HS-5 (cell line): ENCODE measurements at places on chromosomes 12 and 14.
A peak's percentile ranks its signal among the peaks of the same experiment; 100 is the strongest.

- no peak for DNase-seq
Observed at GRCh38 chr14:103055695-103056094, 1.7 kb downstream of the CDC42BPB start.

DNA sequence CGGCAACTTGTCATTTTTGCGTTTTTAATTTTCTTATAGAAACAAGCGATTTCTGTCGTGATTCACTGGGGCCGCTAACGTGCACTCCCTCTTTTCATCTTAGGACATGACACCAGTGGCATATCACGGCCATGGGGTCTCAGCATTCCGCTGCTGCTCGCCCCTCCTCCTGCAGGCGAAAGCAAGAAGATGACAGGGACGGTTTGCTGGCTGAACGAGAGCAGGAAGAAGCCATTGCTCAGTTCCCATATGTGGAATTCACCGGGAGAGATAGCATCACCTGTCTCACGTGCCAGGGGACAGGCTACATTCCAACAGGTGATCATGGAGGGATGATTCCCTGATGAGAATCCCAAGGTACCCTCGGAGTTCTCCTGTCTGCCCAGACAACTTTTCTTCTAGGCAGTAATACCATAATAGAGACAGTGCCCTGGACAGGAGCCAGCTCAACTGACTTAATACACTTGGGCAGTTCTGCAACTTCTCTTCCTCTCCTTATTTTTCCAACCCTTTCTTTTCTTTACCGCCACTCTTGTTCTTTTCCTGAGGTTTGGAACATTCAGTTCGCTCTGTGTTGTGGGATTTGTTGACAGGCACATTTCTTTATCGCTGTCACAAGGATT lies 821 bp downstream of the TMEM106C start:
- DNase-seq = no peak

- DNase-seq = no peak
Observed at GRCh38 chr12:25843976-25844375, 114.5 kb upstream of the RASSF8 start.

- DNase-seq = no peak
Observed at GRCh38 chr14:101739446-101740141, 21.9 kb upstream of the PPP2R5C start.

GRCh38 chr12:69003991-69004390 lies 71.0 kb upstream of the CPM start:
- DNase-seq = no peak

- DNase-seq = no peak
Observed at GRCh38 chr12:102869571-102869970, 47.5 kb downstream of the PAH start.

DNA sequence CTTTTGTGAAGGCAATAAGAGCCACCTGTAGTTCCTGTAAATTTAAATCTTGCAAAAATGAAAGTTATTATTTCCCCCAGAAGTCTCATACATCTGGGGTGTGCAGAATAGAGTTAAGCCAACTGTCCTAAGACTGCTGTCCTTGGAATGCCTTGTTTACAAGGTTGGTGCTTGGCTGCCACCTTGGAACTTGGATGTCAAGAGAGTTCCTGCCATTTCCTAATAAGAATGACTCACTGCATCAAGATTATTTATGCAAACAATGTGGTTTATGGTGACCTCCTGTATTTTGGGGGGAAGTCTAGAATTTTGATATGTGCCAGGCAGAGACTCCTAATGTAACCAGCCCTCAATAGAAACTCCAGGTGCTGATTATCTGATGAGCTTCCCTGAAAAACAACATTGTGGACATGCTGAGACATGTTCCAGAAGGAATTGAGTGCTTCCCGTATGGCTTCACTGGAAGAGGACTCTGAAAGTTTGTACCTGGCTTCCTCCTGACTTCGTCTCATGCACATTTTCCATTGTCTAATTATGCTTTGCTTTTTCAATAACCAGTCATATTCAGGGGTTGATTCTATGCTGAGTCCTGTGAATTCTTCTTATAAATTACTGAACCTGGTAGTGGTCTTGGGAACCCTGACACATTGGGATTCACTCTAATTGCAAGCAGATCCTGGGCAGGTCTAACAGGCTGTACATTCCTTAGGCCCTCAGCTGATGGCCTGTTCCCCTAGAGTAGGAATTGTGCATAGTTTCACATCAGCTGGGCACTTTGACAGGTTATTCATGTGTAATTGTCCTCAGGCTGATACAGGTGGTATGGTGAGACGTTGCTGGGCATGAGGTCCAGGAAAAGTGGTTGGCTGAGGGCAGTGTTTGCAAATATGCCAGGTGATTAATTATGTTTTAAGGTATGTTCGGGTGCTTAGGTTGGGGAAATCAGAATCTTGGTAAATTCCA lies 1370.7 kb upstream of the TMEM132C start:
- no peak for DNase-seq

- DNase-seq = no peak
Observed at GRCh38 chr12:119182701-119183493, 4.2 kb downstream of the HSPB8 start.

GRCh38 chr12:96237465-96238077 lies 43.4 kb downstream of the ELK3 start:
- peak; percentile 86 for DNase-seq

DNA sequence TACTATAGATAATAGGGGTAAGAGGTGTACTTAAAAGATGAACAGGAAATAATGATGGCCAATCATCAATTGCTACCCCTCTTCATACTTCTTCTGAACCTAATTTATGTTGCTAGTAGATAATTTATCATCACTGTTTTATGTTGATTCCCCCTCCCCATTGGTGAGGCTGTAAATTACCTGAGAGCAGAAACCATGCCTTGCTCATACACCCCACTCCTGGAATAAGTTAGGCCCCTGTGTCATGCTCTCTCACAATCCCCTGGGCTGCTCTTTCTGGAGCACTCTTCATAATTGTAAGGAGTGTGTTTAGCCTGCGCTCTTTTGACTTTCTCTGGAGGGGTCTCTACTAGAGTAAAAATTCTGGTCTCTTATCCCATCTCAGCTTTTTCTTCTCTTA lies 180.7 kb downstream of the PAH start:
- no peak for DNase-seq

DNA sequence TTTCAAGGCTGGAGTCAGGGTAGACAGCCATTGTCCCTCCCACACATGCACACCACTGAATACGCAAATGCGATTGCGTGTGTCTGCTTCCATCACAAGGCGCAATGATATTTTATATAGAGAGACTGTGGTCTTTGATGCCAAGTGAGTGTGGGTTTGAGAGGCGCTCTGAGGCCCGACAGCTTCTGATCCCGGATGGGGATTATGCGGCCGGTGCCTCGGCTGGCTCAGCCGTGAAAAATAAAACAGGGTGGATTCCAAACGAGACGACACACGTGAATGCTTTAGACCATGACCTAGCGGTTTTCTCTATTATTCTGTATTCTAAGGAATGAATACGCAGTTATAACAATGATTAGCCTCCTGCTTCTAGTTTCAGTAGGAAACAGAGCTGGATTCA lies 72.5 kb downstream of the TMEM132D start:
- DNase-seq = no peak

- DNase-seq = peak; percentile 95
Observed at GRCh38 chr14:101444116-101444515, 117.2 kb upstream of the DIO3 start.

GRCh38 chr12:24760162-24760561 lies 188.7 kb downstream of the BCAT1 start:
- DNase-seq = no peak

GRCh38 chr14:56759094-56759493 lies 51.2 kb downstream of the OTX2 start:
- DNase-seq = no peak

GRCh38 chr14:73612339-73613045 lies at the start of gene ACOT6:
Gene ACOT6, plus strand, starts transcription at chr14:73612517. Its CDS starts 55 bp downstream, at chr14:73612572.
- DNase-seq = peak; percentile 35

DNA sequence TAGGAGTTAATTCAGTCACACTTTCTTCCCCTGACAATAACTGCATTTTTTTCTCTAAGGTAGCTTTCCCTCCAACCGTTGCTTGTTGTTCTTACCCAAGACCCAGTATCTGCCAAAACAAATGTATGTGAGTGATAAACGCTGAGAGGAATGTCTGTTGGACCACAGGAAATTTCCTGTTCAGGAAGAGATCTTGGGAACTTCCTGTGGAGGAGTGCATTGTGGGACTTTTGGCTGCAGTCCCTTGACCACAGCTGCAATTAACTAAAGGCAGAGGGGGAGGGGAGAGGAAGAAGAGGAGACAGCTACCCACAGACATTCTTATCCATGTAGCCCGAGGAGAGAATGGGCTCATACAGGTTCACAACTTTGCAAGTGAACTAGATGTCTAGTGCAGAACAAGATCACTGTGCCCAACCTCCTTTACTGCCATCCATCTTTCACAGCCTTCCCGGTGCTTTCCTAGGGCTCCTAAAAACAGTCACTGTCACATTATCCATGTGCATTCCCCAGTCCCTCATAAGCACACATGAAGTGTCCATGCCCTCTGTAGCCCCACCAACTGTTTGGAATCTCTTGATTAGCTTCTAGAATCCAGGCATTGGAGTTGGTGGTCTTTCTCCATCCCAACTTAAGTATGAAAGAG lies 149.5 kb downstream of the ETV6 start:
- peak; percentile 82 for DNase-seq

DNA sequence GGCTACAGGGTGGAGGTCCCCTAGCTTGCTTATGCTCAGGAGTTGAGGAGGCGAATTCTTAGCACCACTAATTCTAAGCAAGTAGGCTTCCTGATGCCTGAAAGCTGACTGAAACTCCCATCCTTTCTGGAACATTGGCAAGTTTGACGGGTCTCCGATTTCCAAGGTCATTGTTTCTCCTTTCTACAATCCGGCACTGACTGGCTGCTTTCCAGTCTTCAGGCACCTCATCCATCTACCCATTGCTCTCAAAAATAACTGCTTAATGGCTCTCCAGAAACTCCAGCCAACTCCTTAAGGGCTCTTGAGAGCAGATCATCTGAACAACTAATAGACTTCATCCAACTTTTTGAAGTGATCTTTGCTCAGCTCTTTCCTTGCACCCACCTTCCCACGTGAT lies 13.3 kb downstream of the REM2 start:
- DNase-seq = no peak

DNA sequence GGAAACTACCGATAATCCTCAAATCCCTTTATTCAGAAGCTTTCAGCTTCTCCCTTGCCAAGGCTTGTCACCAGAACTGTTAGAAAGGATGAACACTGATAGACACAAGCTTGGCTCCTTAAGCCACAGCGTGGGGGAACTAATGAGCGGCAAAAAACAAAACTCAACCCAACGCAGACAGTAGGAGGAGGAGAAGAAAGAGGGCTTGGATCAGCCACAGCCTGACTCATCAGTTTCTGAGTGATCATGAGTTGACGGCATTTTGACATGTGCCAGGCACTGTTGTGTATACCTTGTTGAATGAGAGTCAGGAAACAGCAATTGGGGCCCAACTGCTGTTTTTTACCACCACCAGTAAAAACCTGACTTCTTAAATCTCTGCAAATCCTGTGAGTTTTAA lies 23.7 kb downstream of the PLXNC1 start:
- DNase-seq = no peak

DNA sequence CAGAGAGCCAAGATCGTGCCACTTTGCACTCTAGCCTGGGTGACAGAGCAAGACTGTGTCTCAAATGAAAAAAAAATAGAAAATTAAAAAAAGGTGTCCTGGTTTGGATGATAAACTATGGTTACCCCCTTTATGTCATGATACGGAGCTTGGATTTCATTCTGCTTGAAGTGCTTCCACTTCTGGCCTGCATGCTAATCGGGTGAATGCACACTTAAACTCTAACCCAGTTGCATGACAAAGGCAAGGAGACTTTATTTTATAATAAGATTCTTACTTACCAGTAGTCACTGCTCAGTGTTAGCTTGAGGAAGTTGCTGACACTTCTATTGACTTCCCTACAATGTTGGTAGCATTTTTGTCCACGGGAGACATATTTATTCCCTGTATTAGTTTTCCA lies 24.3 kb downstream of the CFAP54 start:
- DNase-seq = no peak

DNA sequence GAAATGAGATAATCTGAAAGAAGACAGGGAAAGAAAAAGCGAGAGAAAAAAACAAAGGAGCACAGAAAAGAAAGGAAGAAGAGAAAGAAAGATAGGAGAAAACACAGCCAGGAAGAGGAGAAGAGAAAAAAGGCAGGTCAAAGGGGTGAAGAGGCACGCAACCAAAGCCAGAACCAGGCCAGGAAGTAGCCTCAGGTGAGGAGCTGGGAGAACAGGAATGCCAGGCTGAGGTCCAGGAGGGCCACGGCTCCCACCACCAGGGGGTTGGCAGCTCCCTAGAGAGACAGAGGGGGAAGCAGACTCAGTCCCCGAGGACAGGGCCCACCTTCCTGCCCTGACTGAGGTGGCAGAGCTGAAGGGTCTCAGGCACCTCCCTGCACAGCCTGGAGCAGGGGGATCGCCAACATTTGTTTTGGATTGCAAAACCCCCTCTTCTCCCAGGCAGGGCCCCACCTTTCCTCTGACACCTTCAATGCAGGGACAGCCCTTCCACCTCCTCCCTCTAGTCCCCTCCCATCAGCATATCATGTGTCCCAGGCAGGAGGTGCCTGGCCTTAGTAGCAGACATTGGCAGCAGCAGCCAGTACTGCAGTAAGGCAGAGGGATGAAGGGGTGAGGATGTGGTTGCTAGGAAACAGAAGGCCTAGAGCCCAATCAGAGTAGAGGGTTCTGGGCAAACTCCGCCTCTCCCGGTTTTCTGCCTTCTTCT lies 2.0 kb upstream of the AP1G2 start:
- DNase-seq = no peak

DNA sequence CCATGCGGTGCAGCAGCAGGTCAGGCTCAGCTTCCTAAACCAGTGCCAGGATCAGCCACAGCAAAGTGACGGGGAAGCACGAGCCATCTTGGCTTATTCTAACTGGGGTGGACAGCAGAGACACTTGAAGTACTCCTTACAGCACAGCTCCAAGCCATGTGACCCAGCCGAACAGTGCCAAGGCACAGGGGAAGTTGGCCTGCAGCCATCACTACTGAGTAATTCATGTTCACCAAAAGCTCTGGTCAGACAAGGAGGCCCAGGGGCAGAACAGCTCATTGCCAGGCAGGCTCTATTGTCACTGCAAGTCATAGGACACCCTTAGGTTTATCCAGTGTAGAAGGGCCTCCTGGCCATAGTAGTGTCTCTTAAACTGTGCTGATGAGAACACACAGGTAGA lies 23.4 kb upstream of the SLC35F4 start:
- DNase-seq = peak; percentile 13
